ENCODE measurements at places on chromosomes 5 and 9. TPM values are rescaled to one million over a fixed set of nuclear protein-coding genes. Genes with fewer than 3 reads are reported as not detected.

The SHOC1 gene
- total RNA-seq, result 0.58 TPM

The TEX48 gene
- total RNA-seq, result not detected

The CNTFR gene
- total RNA-seq, result 0.20 TPM

The PDE6A gene
- 0.47 TPM for total RNA-seq

DNA sequence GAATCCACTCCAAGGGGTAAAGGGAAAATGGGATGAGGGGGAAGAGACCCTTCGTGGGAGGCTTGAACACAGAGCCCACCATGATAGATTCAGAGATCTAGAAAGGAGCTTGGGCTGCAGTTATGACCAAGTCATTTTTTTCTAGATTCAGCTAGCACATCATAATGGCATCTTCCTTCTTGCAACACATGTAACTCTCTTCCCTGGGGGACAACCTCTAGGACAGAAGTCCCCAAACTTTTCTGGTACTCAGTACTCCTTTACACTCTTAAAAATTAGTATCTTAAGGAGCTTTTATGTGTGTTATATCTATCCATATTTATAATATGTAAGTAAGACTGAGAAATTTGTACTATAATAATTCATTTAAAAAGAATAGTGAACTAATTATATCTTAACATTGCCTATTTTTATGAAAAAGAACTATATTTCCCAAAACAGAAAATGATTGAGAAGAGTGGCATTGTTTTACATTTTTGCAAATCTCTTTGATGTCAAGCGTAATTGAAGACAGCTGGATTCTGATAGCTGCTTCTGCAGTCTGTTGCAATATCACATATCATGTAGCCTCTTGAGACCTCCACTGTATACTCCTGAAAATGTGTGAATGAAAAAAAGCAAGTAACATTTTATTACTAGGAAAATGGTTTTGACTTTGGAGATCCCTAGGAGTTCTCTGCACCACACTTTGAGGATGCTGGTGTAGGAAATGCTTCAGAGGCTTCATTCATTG is 875 bp downstream of the ACO1 start:
- H3K27ac ChIP-seq, result peak overlapping the region; percentile 46
- DNase-seq, result no peak
- H3K27me3 ChIP-seq, result no peaks in the 10 kb centered on the region
- no peaks in the 10 kb centered on the region for H3K36me3 ChIP-seq
- H3K4me1 ChIP-seq, result no peaks in the 10 kb centered on the region

- no peak for DNase-seq
- H3K36me3 ChIP-seq, result no peaks in the 10 kb centered on the region
- no peak overlapping the region for H3K27ac ChIP-seq
- H3K4me3 ChIP-seq, result no peak overlapping the region
- H3K4me1 ChIP-seq, result no peaks in the 10 kb centered on the region
- H3K27me3 ChIP-seq, result no peaks in the 10 kb centered on the region
Observed at GRCh38 chr5:122083535-122083934, 5.5 kb upstream of the LOX start.

DNA sequence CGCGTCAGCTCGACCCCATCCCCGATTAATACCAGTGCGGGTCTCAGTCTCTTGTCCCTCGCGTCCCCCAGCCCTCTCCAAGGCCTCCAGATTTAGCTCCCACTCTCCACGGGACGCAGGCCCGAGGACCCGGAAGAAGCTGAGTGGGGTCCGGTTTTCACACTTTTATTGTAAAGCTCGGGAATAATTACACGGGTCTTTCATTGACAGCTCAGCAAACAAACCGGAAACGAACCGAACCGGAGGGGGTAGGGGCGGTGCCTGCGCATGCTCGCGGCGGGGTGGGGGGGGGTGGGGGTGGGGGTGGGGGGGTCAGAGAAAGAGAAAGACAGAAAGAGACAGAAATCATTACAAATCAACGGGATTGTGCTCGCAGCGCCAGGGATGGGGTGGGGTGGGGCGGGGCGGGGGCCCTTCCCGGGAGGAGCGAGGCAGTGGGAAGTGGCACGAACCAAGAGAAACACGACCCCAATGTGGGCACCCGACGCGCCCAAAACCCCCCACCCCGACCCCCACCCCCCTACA is 27.9 kb downstream of the PCDH1 start:
- H3K27ac ChIP-seq, result peak overlapping the region; percentile 75
- H3K27me3 ChIP-seq, result no peaks in the 10 kb centered on the region
- no peak for DNase-seq
- no peaks in the 10 kb centered on the region for H3K4me1 ChIP-seq
- no peaks in the 10 kb centered on the region for H3K36me3 ChIP-seq
- peak overlapping the region; percentile 72 for H3K4me3 ChIP-seq

The GARIN3 gene
- not detected for total RNA-seq

- H3K27me3 ChIP-seq, result no peaks in the 10 kb centered on the region
- no peaks in the 10 kb centered on the region for H3K36me3 ChIP-seq
- H3K4me3 ChIP-seq, result no peak overlapping the region
- peaks cover 6% of the 10 kb centered on the region for H3K4me1 ChIP-seq
Observed at GRCh38 chr9:18673179-18673578, 199.2 kb downstream of the ADAMTSL1 start.

- H3K27ac ChIP-seq, result no peak overlapping the region
- no peaks in the 10 kb centered on the region for H3K27me3 ChIP-seq
- DNase-seq, result peak; percentile 19
- no peaks in the 10 kb centered on the region for H3K4me1 ChIP-seq
- H3K36me3 ChIP-seq, result no peaks in the 10 kb centered on the region
Observed at GRCh38 chr9:26975728-26976707, 19.8 kb downstream of the IFT74 start.

DNA sequence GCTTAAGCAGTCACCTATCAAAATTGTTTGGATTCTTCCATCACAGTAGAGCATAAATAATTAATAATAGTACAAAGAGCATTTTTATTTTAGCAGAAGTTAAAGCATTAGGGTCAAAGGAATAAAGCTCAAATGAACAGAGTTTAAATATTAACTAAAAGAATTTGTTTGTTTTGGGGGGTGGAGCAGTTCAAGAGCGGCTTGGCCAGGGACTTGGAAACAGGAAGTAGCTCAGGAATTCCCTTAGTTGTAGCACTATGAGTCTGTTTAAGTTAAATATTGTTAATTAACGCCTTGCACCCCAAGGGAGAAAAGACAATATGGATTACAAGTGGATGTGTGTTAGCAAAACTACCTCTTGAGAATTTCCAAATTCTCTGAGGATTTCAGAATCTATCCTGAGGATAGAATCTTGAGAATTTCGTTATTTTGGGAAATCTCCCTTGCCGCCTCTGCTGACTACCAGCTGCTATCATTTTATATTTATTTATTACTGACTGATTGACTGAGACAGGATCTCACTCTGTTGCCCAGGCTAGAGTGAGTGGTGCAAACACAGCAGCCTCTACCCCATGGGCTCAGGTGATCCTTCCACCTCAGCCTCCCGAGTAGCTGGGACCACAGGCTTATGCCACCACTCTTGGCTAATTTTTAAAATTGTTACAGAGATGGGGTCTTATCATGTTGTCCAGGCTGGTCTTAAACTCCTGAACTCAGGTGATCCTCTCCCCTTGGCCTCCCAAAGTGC is 96.7 kb upstream of the CHD1 start:
- no peaks in the 10 kb centered on the region for H3K36me3 ChIP-seq
- H3K4me1 ChIP-seq, result peaks cover 3% of the 10 kb centered on the region
- no peak overlapping the region for H3K27ac ChIP-seq
- H3K4me3 ChIP-seq, result no peak overlapping the region

The CCNO gene
- total RNA-seq, result 0.35 TPM

The PRRX2 gene
- 0.18 TPM for total RNA-seq

- no peak overlapping the region for H3K4me3 ChIP-seq
- H3K27ac ChIP-seq, result no peak overlapping the region
Observed at GRCh38 chr5:139955053-139955605, 88.0 kb downstream of the NRG2 start.

GRCh38 chr9:92709240-92709639 is 39.3 kb upstream of the IPPK start:
- H3K4me3 ChIP-seq, result no peak overlapping the region
- no peaks in the 10 kb centered on the region for H3K27me3 ChIP-seq
- H3K4me1 ChIP-seq, result no peaks in the 10 kb centered on the region
- DNase-seq, result no peak
- no peak overlapping the region for H3K27ac ChIP-seq
- peaks cover 37% of the 10 kb centered on the region for H3K36me3 ChIP-seq

Data from SJCRH30 (cell line).